ENCODE measurements at places on chromosomes 3 and 15.

DNA sequence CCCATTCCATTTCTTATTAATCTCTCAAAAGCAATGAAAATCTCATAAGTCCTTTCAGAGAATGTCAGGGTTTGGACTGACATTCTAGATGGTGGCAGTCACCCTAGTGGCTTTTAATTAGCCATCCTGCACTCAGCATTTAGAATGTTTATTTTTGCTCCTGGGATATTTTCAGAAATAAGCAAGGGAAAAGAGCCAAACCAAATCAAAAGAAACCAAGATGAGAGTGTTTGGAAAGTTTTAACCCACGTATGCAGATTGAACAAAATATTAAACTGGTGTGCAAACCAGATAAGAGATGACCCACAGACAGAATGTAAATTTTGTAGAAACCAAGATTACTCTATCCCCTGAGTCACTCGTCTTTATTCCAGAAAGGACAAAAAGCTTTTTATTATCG is 275.8 kb downstream of the SQOR start:
- no peak for DNase-seq

- no peak for DNase-seq
These were observed 278.1 kb upstream of the PLSCR5 start for GRCh38 chr3:146883288-146883687.

GRCh38 chr3:117063930-117064329 is 354.4 kb downstream of the TUSC7 start:
- no peak for DNase-seq

GRCh38 chr15:57307527-57308169 is 68.7 kb upstream of the CGNL1 start:
- no peak for DNase-seq

DNA sequence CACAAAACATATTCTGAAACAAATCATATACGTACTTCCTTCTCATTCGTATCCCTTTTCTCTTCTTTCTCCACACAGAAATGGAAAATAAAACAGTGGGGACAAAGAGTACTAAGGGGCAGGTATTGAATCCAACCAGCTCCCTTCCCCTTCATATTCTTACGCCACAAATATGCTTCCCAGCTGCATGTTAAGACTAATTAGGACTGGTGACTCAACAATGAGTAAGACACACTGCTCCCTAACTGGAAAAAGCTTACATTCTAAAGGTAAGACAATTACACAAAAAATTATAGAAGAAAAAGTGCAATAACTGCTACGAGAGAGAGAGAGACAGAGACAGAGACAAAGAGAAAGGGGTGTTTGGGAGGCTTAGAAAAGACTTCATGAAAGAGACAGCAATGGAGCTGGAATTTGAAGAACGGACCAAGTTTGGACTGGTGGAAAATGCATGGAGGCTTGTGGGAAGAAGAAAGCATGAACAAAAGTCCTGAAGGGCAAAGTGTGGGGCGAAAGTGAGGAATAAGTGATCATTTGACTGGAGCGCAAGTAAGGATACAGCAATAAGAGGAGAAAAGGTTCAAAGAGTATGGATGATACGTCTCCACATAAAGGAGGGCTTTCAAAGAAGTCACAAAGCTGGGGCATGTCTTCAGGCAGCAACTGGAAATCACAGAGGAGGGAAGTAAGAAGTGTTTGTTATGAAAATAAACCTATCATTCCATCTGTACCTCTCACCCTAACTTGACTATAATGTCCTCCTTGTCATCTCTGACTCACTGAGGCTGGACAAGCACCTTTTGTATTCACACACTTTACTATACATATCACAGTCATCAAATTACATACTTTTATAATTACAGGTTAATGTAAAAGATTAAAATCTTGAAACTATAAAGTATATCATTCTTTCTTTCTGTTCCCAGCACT is 49.2 kb downstream of the RYK start:
- DNase-seq, result no peak

DNA sequence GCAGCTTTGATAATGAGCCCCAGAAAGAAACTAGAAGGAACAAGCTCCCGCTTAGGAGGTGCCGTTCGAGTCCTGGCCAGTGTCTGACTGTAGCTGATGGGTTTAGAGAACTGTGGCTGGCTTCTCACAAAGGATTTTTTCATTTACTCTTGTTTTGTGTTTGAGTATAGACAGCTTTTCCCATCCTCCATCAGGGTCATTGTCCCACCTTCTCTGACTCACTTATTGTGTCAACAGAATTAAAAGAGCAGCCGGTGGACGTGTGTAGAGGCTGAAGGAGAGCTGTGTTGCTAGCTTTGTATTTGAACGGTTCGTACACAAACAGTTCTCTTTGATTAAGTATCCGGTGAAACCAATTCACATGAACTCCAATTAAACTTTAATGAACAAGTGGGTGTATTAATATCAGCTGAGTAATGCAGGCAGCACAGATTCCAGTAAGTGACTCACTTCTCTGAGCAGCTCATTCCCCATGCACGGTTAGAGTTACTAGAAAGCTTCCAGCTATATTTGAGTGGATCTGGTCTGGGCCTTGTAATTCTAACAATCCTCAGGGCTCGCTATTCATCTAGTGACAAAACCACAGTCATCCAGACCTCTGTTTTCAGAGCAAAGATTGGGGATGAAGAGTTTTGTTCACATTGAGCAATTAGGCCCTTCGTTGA is 141.0 kb downstream of the LPP start:
- no peak for DNase-seq

DNA sequence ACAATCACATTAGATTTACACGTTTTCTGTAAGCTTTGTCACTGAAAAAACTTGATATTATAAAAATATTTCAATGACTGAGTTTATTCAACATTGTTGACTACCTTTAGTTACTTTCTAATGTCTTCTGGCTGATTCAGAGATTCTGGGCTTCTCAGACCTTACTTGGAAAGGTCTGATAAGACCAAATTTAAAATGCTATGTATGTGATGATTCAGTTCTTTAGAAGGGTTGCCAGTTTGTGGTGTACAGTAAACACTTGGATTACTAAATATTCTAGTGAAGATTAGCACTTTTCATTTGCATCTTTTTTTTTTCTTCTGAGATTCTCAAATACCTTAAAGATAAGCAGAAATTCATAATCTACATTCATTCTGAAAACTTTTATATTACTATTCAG is 49.8 kb downstream of the SGO1 start:
- no peak for DNase-seq

DNA sequence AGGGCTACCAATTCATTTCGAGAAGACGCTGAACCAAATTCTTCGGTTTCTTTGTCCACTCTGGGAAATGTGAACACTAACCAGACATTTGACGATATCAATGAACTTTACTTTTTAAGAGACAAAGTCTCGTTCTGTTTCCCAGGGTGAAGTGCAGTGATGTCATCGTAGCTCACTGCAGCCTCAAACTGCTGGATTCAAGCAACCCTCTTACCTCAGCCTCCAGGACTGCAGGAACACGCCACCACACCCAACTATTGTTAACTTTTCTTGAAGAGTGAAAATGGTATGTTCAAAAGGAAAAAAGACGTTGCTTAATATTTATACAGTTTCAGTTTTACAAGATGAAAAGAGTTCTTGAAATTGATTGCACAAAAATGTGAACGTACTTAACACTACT is 30.6 kb downstream of the MB21D2 start:
- no peak for DNase-seq

DNA sequence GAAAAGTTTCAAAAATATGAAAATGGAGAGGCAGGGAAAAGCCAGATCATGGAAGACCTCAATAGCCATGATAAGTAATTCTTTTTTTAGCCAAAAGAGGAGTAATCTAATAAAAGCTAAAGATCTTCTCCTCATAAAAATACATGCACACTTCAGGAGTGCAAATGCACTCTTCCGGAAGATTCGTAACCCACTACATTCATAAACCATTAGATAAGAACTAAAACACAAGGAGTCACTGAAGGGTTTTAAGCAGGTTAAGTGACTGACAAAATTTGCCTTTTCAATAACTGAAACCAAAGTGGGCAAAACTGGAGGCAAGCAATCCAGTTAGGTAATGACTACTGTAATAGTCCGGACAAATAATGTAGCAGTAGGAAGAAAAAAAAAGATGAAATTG is 46.0 kb downstream of the UBE3A start:
- DNase-seq, result no peak

DNA sequence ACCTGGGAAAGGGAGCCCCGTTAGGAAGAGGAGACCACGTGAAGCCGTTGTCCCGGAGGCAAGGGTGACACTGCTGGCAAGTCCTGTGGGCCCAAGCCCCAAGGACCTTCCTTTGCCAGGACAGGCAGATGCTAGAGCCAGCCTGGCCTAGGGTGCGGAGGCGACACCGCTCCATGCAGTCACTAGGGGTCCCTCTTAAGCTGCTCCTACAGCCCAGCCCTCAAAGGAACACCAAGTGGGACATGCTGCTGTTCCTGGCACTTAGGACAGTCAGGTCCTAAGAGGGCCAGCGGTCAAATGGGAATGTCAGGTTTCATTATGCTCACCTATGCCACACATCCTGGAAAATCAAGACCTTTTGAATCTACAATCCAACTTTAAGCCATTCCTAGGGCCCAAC is 59.7 kb downstream of the RPN1 start:
- DNase-seq, result no peak

DNA sequence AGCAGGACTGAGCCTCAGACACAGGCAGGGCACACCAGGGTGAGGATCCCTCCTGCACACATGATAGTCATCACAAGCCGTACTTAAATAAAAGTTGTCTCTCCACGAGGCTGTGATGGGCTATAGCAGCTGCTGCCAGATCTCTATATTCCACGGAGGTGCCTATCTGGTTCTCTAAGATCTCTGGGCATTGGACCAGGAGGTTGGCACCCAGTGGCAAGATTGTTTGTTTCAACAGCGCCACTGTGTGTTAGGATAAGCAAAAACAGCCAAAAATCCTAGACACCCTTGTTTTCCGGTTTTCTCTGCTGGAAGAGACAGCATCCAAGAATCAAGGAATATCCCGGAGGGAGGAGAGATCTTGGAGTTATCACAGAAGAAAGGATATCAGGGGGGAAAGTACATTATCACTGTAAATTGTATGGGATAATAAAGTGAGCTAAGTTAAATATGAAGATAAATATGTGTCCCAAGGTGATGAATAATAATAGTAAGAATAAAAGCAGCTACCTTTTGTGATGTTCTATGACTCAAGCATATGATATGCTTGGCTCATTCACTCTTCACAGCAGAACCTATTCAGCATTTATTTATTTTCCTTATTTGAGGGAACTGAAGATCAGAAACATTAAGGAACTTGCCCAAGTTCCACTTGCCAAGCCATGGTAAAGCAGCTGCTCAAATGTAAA is 90.6 kb upstream of the AKAP13 start:
- no peak for DNase-seq

GRCh38 chr3:163011596-163011995 is 1515.0 kb downstream of the OTOL1 start:
- no peak for DNase-seq

DNA sequence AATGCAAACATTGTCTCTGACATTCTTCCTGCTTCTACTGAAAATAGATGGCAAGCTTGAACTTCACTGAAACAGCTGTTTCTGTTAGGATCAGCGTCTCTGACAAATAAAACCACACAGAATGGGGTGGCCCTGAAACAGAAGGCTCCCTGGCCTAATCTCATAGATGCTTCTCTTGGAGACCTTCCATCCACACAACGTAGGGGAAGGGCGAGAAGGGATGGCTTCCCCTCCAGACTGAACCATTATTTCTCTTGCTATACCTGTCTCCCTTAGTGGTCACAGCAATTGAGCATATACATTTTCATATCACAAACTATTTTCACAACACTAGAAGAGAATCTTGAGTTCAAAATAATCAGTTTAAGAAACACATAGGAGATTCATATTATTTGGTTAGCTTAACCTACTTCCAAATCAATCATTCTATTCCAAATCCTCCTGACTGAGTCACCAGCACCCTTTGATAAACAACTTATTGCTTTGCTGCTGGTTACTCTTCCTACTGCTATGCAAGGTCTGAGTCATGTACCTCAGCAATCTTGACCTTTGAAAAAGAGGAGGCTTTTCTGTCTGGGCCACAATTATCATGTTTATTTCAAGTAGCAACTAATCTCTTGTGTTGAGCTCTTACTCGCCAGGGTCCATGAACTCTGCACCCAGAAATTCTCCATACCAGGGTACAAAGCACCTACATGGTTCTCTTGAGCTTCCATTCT is 45.5 kb downstream of the CBLB start:
- DNase-seq, result no peak

DNA sequence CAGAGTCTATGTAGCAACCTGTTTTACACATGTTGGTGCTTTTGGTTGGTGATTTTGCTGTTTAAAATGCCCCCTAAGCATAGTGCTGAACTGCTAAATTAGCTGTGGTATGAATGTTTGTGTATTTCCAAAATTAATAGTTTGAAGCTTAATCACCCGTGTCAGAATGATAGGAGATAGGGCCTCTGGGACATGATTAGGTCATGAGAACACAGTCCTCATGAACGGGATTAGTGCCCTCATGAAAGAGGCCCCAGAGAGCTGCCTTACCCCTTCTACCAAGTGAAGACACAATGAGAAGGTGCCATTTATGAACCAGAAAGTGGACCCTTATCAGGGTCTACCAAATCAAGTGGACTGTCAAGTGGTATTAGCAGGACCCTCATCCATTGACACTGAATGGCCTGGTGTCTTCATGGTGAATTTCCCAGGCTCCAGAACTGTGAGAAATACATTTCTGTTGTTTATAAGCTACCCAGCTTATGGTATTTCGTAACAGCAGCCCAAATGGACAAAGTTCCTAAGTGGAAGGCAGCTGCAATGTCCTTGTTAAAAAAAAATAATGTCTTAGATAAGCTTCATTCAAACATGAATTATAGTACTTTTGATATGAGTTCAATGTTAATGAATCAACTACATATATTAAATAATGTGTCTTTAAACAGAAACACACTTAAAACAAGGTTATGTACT is 37.7 kb upstream of the FRMD4B start:
- DNase-seq, result no peak

GRCh38 chr15:34366271-34367065 is 528 bp downstream of the LPCAT4 start:
- DNase-seq, result peak; percentile 79

- DNase-seq, result no peak
These were observed 726 bp upstream of the PROK2 start for GRCh38 chr3:71785532-71786216.

- DNase-seq, result no peak
These were observed 2.3 kb upstream of the LMLN start for GRCh38 chr3:197957790-197958133.

DNA sequence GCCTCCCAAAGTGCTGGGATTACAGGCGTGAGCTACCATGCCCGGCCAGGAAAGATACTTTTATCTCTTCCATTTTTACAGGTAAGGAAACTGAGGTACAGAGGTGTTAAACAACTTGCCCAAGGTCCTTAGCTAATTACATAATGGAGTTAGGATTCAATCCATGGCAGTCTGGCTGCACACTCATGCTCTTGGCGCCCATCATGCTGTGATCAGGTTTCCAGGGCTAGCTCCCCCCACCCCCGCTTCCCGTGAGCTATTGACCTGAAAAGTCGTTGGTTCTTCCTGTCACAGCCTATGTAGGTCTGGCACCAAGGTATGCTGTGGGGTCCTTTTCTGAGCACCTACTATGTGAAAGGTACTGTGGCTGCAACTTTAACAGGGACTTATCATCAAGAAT is 55.9 kb upstream of the LARS2 start:
- no peak for DNase-seq

- no peak for DNase-seq
These were observed 26.1 kb downstream of the TAMM41 start for GRCh38 chr3:11820531-11821041.

Measured in activated CD8-positive, alpha-beta memory T cell treated with anti-CD3 and anti-CD28 coated beads, Interleukin-2, amount 50 U/mL, for 48 hours (primary cell).